ENCODE measurements at places on chromosomes 5 and 9.

DNA sequence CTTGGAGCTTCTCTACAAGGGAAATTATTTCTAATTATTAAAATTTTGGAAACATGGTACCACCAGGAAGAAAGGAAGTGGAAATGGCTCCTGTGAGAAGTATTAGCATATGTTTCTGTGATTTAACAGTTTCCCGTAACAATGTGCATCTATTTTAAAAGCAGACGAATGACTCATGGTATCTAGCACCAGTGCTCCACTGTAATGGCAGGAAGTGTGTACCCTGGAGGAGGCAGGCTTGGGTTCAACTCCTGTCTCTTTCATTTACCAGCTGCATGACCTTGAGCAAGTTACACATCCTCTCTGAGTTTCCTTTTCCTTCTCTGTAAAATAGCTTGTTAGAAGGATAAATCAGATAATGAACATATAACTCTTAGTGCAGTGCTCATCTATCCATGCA lies 41.0 kb upstream of the ANGPTL2 start:
- no peak for DNase-seq

DNA sequence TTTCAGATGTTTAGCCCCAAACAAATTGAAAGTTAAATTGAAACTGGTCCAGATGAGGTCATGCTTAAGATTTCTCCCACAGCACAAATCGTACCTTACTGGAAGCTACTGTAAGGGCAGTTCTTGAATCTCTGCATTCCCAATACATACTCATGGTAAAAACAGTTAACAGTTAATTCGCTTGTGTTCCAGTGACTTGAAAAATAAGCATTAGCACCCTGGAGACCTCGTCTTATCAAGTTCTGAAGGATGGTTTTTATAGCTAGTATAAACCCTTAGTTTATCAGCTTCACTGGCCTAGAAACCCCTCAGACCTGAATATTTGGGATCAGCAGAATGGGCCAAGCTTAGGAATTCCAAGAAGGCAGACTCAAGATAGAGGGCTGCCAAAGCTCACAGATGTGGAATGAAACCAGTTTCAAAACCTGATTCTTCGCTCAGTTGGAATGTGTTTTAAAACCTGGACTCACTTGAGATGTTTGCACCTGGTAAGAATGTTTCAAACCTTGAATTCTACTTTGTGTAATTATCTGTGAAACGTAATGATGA lies 103.6 kb downstream of the C9orf152 start:
- DNase-seq, result no peak

GRCh38 chr5:162190-162564 lies 29.1 kb upstream of the LRRC14B start:
- DNase-seq, result no peak

DNA sequence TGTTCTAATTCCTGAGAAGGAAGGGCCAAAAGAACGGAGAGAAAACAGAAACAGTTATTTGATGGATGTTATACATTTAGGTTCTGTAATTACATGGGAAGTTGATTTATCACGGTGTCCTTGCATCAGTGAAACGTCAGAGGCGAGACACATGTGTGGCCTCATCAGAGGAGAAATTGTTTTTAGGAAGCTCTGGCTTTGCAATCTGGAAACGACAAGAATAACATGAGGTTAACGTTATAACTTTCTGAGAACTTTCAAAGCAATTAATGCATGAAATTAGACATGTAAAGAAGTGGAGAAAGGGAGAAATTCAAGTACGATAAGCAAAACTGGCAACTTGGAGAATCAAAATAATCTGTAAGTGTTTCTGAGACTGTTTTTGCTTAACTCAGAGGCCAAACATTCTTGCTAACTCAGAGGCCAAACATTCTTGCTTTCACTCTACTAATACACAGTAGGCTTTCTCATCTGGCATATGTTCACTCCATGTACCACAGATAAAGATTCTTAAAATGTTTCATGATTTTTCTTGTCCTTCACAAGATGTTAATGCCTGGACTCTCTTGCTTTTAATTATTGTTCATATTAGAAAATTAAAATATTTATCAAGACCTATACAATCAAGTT lies 933.0 kb downstream of the TLE4 start:
- no peak for DNase-seq
